ENCODE measurements at places on chromosomes 3 and 15. TPM values are rescaled to one million over a fixed set of nuclear protein-coding genes. Genes with fewer than 3 reads are reported as not detected.

GRCh38 chr3:48474619-48475018 lies 28.1 kb downstream of the ATRIP start:
- DNase-seq: no peak

GRCh38 chr15:60674704-60675395 lies 195.9 kb upstream of the ICE2 start:
- DNase-seq: no peak

The ESYT3 gene
- 0.52 TPM for total RNA-seq

The TRIM42 gene
- total RNA-seq: not detected

GRCh38 chr3:145384307-145384706 lies 776.7 kb downstream of the PLOD2 start:
- DNase-seq: no peak

The OXTR gene
- 68.4 TPM for total RNA-seq

- peak; percentile 25 for DNase-seq
Measured at GRCh38 chr15:34304613-34305012, 33.0 kb downstream of the SLC12A6 start.

The ROPN1 gene
- total RNA-seq: not detected

The COL8A1 gene
- 225 TPM for total RNA-seq

The GOLGA8G gene
- 0.12 TPM for total RNA-seq

GRCh38 chr15:38073178-38073946 lies 138.9 kb downstream of the TMCO5A start:
- peak; percentile 54 for DNase-seq

GRCh38 chr15:47196048-47196447 lies 521.3 kb upstream of the SEMA6D start:
- peak; percentile 68 for DNase-seq

The ISLR2 gene
- 0.17 TPM for total RNA-seq

DNA sequence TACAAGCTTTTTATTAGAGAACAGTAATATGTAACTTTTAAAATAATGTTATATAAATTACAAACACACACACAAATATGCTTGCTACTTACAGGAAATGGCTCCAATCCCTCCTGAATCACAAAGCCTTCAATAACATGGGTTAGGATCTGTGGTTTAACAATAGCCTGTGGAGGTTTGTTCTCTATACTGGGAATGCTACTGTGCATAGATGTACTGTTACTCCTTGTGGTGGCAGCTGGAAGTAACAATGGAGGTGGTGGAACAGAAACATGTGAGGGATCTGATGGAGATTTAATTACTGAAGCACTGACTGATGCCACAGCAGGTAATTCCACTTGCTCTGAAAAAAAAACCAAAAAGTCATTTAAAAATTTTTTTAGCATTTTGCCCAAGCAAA lies 64.4 kb downstream of the PHC3 start:
- DNase-seq: peak; percentile 19

DNA sequence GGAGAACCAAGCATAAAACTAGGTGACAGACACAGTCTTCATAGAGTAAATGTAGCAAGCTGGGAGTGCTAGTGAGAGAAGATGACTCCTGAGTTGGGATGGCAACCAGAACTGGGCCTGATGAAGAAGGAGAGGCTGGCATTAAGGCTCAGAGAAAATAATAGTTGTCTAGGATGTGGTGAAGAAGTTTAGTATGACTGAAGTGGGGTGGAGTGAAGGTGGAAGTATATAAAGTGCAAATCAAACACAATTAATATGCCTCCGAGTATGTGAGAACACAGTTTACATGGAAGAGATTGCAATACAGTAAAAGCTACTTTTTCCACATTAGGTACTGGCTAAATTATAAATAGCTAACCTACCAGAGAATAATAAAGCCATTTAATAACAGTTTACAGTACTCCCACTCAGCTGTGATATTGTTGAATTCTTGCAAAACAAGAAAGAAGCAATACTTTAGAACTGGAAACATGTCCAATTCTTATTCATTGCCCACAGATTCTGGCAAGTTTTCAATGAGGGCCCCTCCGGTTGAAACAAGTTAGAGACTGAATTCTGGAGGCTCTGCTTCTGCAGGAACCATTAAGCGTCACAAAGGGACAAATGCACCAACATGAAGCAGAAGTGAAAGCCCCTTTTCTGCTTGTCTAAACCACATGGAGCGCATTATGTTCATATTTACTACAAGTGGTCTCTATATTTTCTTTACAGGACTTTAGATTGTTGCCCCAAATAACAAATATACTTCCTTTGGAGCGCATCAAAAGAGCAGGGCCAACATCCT lies 243.7 kb downstream of the SLC9A9 start:
- no peak for DNase-seq

- no peak for DNase-seq
Measured at GRCh38 chr15:77029166-77030047, 34.5 kb downstream of the PSTPIP1 start.

- DNase-seq: peak; percentile 81
Measured at GRCh38 chr3:141659821-141660613, 78.1 kb upstream of the RNF7 start.

DNA sequence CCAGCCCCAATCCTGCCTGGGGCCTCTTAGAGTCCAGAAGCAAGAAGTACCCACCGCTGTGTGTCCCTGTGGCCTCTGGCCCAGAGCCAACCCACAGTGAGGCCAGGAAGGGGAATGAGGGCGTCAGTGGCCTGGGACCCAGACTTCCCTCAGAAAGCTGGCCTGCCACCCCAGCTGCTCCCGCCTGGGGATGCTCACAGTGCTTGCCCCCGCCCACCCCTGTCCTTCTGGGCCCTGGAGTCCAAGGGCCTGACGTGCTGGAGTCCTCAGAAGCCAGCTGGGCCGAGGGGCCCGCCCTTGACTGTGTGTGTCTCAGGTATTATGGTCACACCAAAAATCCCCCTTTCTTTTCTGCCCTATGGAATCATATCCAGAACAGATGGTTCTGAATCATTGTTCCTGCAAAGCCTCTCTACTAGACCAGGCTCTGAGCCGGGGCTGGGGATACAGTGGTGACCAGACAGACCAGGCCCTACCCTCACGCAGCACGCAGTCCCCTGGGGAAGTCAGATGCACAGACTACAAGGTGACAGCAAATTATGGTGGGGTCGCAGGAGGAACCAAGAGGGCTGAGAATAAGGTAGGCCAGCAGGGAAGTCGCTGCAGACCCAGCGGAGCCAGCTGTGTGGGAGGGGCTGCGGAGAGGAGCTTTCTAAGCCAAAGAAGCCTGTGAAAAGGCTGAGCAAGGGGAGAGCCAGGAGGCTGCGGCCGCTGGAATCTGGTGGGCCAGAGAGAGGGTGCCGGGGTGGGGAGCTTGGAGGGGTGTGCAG lies 99.1 kb downstream of the VGLL4 start:
- DNase-seq: peak; percentile 84

DNA sequence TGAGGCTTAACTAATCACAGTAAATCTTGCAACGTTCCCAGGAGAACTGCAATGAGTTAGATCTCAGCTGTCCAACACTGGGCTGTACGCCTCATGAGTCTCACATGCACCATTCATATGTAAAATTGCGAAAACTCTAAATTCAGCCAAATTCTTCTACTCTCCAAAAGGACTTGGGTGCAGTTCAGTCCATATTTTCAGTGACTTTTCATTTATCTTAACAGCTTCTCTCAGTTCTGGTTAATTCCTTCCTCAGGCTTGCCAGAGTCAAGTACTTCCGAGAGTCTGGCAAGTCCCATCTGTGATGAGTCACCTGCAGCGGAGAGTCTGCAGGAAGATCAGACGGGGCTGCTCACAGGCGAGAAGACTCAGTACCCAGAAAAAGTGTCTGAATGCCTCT lies 11.5 kb downstream of the CCDC80 start:
- DNase-seq: peak; percentile 92

DNA sequence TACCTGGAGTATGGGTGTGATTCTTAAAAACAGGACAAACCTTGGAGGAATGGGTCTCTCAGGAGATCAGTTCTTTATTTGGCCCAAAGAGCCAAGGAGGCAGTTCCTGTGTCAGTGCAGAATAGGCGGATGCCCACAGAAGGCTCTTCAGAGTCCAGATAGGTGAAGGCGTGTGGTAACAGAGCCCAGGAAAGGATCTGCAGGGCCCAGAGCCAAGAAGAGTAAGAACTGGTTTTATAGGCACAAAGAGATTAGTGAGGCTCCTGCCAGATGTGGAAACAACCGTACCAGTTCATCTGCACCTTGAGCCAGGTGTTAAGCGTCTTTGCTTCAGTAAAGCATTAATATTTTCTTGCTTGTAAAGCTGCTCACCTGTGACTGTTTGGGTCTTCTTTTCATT lies 140.1 kb upstream of the BFSP2 start:
- DNase-seq: no peak

DNA sequence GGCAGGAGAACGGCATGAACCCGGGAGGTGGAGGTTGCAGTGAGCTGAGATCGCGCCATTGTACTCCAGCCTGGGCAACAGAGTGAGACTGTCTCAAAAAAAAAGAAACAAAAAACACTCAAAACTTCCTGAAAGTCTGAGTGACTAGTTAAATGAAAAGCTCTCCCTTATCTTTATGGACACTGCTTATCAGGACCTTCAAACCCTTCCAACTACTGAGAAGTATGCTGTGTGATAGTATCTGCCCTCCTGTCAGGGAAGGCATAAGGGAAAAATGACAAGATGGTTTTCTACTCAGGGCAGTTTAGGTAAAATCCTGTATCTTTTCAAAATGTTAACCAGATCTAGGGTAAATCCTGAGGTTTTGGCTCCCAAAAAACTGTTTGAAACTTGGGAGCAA lies 21.8 kb downstream of the EMC7 start:
- no peak for DNase-seq

GRCh38 chr3:183854318-183855035 lies 29.1 kb upstream of the MAP6D1 start:
- DNase-seq: no peak

The LRTM1 gene
- total RNA-seq: not detected

- no peak for DNase-seq
Measured at GRCh38 chr3:135161425-135161824, 366.4 kb downstream of the EPHB1 start.

DNA sequence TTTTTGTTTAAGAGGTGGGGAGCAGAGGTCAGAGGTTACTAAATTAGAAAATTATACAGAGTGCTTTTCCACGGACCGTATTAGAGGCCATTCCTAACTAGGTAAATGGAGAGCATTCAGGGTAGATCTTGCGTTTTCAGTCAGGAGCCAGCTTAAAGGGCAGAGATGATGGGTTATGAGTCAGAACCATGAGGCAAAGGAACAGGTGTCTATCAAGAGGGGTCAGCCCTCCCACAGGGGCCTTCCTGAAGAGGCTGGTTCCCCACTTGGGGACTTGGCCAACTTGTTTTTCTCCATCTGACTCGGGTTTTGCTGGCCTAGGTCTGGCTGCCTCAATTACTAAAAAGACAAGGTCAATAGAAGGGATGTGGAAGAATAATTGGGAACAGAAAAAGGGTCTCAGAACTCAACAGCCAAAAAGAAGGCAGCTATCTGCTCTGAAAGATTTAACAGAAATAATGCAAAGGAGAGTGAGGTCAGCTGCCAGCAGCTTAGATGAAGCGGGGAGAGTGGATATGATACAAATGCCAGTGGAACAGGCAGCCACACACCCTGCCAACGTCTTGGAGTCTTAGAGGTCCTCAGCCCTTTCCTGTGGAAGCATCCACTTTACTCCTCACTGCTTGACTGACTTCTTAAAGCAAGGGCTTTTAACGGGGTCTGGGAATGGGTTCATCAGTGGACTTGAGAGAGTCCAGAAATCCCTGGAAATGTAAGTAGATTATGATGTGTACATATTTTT lies 17.6 kb downstream of the MTMR14 start:
- DNase-seq: no peak

DNA sequence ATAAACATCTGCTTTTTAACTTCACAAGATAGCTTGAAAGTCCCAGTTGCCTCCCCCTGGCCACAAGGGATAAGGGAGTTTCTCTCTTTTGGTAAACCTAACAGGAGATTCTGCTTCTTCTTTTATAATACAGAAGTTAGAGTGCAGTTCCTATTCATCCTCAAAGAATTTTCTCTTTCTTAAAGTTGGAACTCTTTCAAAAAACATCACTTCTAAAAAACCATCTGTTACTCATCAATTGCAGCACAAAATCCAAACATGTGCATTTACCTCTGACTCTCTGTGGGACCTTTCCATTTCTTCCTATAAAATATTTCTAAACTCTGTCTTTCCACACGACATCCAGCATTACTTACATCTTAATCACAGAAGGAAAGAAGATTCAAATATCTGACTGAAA lies 5.1 kb downstream of the DPH6 start:
- DNase-seq: peak; percentile 50

DNA sequence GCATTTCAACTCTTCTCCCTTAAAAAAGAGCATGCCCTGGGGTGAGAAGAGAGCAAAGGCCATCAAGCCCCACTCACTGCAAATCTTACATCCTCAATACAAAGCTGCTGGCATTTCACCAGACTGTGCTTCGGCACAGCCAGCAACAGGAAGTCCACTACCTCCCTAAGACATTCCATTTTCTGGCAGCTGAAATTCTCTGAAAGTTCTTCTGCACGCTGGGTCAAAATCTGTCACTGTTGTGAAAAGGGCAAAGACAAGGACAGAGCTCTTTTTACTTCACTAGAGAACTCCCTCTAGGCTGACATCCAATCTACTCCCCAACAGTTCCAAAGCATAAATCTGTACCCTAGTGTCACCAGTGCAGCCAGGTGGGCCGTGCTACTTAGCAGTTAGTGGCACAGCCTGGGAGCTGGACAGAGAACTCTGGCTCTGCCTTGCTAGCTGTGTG lies 6.3 kb downstream of the MTMR10 start:
- DNase-seq: peak; percentile 34

DNA sequence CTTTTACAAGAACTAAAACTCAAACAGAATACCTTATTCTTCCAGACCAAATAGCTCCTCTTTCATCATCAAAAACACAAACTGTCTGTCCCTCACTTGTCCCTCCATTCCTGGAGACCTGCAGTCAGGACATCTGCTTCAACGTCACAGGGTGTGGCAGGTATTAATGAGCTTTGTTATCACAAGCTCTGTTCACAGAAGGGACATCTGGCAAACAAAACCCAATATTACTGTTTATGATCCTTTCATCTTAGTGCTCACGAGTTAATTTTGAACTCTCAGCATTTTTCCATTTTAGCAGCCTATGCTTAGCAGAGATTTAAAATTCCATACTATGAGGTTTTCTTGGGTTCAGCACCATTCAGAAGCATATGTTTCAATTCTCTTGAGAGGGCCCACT lies 32.9 kb downstream of the AP3S2 start:
- no peak for DNase-seq

DNA sequence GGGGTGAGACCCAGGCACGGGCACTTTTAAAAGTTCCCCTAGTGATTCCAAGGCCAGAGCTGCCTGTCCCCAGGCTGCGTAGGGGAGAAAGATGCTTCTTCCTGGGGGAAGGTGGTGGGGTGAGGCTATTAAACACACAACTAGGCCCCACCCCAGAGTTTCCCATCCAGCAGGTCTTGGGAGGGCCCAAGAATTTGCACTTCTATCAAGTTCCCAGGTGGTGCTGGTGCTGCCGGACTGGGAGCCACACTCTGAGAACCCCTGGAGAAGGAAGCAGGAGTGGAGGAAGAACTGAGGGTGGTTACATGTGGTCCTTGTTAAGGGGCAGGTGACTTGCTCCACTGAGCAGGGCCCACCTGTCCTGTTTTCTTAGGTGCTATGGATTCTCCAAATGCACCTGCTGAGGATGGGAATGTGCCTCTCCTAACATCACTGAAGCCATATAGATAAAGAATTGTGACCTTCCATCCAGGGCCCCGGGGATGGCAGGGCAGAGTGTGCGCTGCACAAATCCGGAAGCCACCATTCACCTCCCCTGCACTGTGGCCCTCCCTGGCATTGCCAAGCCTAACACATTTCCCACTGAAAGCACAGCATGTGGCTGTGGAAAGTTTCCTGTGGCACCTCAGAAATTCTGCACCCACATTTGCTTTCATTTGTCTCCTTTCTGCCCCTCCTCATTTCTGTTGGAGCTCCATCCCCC lies 111.5 kb upstream of the MEF2A start:
- DNase-seq: no peak

The C3orf49 gene
- total RNA-seq: not detected

The TERC gene
- 110 TPM for total RNA-seq

- no peak for DNase-seq
Measured at GRCh38 chr15:25899870-25900269, 36.7 kb upstream of the ATP10A start.

Measured in M059J (cell line).